ENCODE measurements at places on chromosomes 1 and 21.

- DNase-seq = peak; percentile 76
Measured at GRCh38 chr1:223233410-223234169, 90.5 kb upstream of the TLR5 start.

DNA sequence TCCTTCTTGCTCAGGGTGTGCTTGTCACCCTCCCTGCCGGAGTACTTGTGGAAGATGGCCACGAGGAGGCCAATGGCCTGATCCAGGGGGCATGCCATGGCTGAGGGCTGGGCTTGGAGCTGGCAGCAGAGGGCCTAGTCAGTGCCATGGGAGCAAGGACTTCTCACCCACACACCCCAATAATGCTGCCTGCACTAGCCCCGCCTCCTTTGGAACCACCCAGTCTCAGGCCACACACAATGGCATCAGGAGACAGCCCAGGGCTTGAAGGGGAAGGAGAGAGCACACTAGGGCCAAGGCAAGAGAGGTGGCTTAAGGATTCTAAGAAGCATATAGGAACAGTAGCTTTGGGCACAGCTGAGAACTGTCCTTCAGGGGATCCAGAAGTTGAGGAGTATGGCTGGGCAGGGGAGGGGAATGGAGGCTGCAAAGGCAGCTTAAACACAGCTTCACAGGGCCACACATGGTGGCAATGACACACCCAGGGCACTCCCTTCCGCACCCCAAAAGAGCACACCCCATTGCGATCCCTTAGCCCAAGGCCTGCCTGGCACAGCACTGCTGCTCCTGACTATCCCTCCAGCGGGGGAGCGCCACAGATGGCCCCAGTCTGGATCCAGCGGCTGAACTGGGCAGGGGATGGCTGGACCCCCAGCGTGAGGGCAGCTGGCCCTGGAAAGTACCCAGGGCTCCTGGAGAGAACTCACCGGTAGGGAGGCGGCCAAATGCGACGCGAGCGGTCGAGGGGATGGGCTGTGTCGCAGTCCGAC, at the start of gene S100A6:
S100A6 (minus strand) TSS at position 750 of the 770 bp plus-strand sequence; CDS start at position 98, 652 bp downstream.
- peak; percentile 28 for DNase-seq

GRCh38 chr1:224726441-224727182, 110.5 kb downstream of the CNIH3 start:
- DNase-seq = peak; percentile 75

DNA sequence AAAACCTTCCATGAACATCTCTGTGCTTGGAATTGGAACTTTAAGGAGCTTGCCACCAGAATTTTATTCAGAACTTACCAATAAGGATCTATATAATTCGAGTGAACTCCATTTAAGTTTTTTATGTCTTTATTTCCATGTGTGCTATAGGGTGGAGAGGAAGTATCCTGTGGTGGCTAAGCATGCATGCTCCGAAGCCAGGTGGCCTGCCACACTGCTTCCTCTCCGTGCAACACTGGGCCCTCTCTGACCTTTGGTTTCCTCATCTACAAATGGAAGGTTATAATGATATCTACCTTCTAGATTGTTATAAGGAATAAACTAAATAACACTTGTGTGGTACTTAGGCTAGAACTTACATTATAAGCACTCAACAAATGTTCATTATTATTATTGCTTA, 382.1 kb downstream of the PTPRC start:
- DNase-seq = no peak

DNA sequence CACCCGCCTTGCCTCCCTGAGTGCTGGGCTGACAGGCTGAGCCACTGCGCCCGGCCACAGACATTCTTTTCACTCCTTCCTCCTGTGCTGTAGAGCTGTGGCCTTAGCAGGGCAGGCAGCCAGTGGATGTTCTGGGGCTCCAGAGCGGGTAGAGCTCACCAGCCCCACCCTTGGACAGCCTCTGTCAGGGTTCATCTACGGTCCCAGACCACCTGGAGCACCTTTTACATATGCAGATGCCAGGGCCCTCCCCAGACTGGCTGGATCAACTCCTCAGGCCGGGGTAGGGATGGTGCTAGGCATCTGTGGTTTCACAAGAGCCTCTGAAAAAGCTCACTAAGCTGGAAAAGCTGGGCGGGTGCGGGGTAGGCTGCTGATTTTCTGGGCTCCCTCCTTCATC, 4.6 kb downstream of the ATP13A2 start:
- DNase-seq = no peak

DNA sequence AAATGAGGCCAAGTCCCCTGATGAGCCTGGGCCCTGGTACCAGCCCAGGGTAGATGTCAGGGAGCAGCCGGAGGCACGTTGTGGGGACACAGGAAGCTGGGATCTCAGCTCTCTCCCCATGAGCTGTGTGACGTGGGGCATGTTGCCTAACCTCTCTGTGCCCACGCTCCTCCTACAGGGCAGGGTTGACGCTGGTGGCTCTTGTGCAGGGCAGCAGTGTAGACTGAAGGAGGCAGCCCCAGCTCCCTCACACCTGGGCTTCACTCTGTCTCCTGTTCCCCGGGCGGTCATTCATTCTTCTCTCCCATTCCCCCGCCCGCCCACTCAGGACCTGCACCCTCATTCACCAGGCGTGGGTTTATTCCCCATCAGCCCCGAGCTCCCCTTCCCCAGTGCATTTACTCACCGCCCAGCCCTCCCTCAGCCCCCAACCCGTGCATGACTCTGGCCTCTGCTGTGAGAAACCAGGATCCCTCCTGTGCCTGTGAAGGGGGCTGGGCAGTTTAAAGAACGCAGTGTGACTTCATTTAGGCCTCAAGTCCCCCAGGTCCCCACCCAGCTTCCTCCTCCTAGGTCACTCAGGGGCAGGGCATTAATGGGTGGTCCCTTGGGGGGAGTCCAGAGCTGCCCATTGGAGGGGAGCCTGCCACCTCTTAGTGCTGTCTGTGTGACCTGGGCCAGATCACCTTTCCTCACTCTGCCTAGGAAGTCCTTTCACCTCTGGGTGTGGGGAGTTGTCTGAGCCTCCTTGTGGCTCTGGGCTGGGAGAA, 285.7 kb downstream of the PTPRU start:
- DNase-seq = no peak

Measured in iris pigment epithelial cell (primary cell).